ENCODE measurements at places on chromosomes 7 and 10.

GRCh38 chr7:155411718-155412415, 46.1 kb upstream of the EN2 start:
- no peak for DNase-seq

GRCh38 chr10:113454341-113455061, 98.4 kb upstream of the HABP2 start:
- DNase-seq = no peak

DNA sequence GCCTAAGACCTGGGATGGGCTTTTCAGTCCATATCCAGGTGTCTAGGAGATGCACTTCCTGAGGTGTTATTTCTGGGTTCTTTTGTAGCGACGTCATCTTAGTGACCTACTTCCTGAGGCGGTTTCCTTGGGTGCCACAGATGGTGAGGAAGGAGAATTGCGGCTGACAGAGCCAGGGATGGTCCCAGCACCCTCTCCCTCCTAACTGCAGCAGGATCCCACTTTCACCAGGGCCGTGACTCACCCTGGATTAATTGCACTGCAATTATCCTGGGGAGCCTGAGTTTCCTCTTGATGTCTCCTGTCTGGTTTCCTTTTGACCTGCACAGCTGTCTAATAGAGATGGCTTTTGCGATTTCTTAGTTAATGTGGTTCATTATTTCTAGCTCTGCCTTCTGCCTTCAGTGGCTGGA, 271.7 kb downstream of the TCF7L2 start:
- peak; percentile 56 for DNase-seq

- no peak for DNase-seq
Observed at GRCh38 chr10:83469728-83470331, 669.5 kb upstream of the GHITM start.

GRCh38 chr10:91598211-91598977, 34.5 kb downstream of the PPP1R3C start:
- no peak for DNase-seq

GRCh38 chr7:134188311-134188710, 61.2 kb downstream of the LRGUK start:
- no peak for DNase-seq

DNA sequence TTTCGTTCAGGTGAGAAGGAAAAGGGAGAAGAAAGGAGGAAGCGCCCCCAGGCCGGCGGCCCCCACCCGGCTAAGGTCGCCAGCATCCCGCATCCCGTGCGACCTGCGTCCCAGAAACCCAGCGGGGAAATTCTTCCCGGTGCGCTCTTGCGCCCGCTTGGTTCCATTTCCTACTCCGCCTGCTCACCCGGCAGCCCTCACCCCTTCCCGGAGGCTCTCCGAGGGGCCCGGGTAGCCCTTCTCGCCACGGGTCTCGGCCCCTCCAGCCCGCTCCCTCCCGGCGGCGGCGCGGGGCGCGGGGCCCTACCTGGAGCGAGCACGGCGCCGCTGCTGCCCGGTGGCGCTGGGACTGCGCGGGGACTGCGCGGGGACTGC, at the start of gene PRKCQ:
PRKCQ (minus strand) TSS at position 373 of the 375 bp plus-strand sequence. CDS start 65,141 bp downstream, outside the sequence.
- no peak for DNase-seq

GRCh38 chr10:93032809-93033137, 27.8 kb upstream of the CYP26C1 start:
- no peak for DNase-seq

- DNase-seq = no peak
Observed at GRCh38 chr7:3309140-3309539, 8.1 kb downstream of the SDK1 start.

DNA sequence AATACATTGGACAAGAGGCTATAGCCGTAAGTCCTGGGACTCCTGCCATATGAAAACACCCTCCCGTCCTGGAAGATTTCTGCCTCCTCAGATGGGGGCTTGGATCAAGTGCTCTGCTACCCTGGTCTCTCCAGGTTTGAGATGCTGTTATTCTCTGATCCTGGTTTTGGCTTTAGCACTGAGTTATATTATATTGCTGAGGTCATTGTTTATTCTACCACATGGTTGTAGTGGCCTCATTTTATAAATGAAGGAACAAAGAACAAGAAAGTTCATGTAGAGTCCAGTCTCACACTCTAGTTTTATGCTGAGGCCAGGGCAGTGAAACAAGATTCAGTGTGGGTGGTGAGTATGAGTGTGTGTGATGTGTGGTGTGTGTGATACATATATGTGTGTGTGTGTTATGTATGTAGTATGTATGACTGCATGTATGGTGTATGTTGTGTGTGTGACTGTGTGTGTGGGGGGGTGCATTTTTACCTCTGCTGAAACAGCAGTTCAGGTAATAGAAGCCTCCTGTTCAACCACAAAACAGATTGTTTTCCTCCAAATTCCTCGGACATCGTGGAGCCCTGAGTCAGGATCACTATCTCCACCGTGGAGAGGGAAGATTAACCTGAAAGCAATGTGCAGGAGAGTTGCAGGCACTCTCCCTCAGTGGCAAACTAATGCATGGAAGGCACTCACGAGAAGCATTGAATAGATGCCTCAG, 80.7 kb downstream of the C7orf25 start:
- no peak for DNase-seq

- no peak for DNase-seq
Observed at GRCh38 chr7:136956232-136956631, 87.8 kb downstream of the CHRM2 start.

- no peak for DNase-seq
Observed at GRCh38 chr7:112529521-112529920, 48.7 kb downstream of the LSMEM1 start.

- no peak for DNase-seq
Observed at GRCh38 chr7:22781230-22781711, 41.4 kb downstream of the TOMM7 start.
